ENCODE measurements at places on chromosomes 5 and 9.
A peak's percentile ranks its signal among the peaks of the same experiment; 100 is the strongest.

DNA sequence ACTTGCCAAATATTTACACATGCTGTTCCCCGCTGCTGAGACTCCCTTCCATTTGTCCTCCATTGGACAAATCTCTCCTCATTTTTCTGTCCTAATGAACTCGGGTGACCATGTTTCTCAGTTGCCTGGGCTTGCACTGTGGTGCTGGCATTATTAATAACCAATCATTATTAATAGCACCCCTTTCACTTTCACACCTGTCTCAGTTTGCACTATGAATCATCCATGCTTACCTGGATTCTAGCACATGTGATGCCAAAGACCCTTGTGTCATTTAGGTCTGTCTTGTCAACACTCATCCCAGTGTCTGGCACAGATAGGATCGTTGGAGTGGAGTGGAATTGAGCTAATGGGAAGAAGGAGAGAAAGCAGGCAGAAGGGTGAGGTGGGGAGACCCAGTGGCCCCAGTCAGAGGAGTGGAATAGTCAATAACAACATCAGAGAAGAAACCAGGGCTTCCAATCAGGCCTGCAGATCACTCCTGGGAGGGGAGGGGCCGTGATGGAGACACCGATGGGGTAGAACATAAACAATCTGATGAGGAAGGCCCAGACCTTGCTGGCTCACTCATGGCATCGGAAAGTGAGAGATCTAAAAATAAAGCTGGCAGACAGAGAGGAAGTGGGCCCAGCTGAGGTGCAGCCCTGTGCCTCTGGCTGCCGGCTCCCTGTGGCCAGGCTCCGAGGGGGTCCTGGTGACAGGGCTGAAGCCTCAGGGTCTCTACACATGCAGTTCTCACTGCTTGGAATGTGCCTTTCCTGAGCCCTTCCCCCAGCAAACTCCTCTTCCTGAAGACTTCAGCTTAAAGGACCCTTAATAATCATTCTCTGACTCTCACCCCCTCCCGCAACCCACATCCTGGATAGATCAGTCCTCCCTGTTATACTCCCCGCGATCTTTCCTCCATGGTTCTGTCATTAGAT lies 33.5 kb upstream of the CRB2 start:
- H3K4me1 ChIP-seq: no peaks in the 10 kb centered on the region
- H3K27ac ChIP-seq: no peak overlapping the region
- no peak overlapping the region for H3K4me3 ChIP-seq
- H3K36me3 ChIP-seq: no peaks in the 10 kb centered on the region
- DNase-seq: no peak

DNA sequence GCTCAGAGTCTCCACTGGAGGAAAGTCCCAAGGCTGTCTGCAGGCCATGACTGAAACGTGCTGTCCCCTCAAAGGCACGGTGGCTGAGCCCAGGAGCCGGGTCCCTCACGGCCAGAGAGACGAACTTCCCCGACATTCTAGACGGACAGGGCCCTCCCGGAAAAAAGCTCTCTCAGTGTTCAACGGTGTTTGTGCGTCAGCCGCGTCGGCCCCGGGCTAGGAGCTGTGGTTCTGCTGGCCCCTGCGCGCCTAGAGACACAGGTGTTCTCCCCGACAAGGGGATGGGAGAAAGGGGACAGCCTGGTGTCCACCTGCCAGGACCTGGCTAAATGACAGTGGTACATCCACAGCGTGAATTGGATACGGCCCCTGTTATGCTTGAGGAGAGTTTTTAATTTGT lies 5.8 kb upstream of the GPSM1 start:
- H3K27ac ChIP-seq: no peak overlapping the region
- DNase-seq: no peak
- no peak overlapping the region for H3K4me3 ChIP-seq
- no peaks in the 10 kb centered on the region for H3K27me3 ChIP-seq
- H3K36me3 ChIP-seq: no peaks in the 10 kb centered on the region

DNA sequence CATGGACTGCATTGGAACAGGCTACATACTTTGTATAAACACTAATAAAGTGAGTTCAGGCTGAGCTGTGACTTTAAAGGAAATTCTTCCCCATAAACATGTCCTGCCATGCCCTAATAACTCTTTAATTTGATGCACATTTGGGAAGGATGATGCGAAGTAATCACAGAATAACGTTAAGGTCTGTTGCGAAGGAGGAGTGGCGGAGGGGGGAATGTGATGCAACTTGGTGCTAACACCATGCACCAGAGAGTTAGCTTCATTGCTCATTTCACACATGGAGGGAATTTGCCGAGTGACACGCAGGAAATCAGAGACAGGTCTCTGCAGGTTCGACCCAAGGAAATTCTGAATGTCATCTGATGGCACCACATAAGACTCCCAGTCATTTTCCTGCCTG lies 32.9 kb downstream of the SLIT3 start:
- H3K27ac ChIP-seq: no peak overlapping the region
- no peaks in the 10 kb centered on the region for H3K27me3 ChIP-seq
- no peak for DNase-seq
- H3K36me3 ChIP-seq: no peaks in the 10 kb centered on the region

DNA sequence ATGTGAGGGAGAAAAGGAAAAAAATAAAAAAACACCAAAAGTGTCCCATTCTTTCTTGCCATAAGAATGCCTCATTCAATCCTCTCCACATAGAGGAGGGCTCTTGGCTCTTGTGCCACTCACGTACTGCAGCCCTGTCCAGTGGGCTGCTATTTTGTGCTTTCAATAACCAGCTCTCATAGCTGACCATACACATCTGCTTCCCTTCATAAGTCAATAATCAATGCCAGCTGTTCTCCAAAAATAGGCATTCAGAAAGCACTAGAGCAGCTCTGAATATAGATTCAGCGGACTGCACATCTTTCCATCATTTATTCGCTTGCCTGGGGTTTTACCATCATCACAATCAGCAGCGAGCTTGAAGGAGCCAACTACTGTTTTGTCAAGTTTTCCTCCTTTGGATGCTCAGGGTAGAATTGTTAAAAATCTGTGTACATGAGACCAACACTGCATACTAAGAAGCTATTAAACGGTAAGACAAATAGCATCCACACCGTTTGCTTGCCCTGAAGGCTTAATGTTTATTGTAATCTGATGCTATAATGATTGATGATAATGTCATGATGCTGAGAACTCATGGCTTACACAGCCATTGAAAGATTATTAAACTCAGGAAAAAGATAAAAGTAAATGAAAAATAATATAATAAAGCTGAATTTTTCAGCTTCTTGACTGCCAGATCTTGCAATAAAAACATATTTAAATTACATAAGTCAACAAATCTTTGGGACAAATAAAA lies 80.0 kb downstream of the OXCT1 start:
- no peaks in the 10 kb centered on the region for H3K27me3 ChIP-seq
- H3K4me3 ChIP-seq: no peak overlapping the region
- no peaks in the 10 kb centered on the region for H3K4me1 ChIP-seq
- no peaks in the 10 kb centered on the region for H3K36me3 ChIP-seq
- no peak for DNase-seq
- H3K27ac ChIP-seq: no peak overlapping the region

- no peak overlapping the region for H3K27ac ChIP-seq
- no peak for DNase-seq
- no peak overlapping the region for H3K4me3 ChIP-seq
- H3K36me3 ChIP-seq: no peaks in the 10 kb centered on the region
Observed at GRCh38 chr9:92607088-92607487, 62.8 kb downstream of the IPPK start.

DNA sequence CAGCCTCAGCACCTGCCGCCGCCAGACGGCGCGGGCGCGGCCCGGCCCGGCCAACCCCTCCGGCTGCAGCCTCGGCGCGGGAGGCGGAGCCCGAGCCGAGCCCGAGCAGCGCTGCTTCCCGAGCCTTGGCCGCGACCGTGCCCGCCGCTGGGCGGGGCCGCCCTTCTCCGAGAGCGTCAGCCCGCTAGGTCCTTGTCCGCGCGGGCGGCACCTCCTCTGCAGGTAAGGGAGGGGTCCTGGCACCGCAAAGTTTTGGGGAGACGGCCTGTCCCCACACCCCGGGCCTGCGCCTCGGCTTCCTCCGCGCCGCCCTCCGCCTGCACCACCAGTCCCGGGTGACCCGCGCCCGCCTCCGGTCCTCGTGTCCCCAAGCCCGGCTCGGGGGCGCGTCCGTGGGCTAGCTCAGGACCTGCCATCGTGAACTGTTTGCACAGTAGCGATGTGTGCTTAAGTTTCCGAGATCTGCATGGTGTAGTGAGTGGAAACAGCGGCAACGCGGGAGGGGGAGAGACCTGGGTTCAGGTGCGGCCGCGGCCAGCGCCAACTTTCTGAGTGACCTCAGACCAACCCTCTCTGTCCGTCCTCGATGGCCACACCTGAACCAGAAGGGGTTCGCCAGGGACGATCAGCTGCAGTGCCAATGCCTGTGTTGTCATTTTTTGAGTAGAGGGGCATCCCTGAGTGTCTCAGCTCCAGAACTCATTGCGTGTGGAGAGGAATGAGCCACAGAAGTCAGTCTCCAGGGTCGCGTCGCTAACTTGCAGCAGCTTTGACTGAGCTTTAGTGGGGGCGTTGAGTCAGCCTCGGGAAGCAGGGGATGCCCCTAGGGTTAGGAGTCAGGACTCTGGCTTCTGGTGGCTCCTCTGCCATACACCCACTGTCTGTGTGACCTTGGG lies at the start of gene FRMPD1:
FRMPD1 (plus strand) TSS at position 82 of the 896 bp plus-strand sequence. CDS start 41,688 bp downstream, outside the sequence.
- peaks cover 49% of the 10 kb centered on the region for H3K27me3 ChIP-seq
- peaks cover 8% of the 10 kb centered on the region for H3K4me1 ChIP-seq
- H3K27ac ChIP-seq: no peak within 1 kb of the TSS
- DNase-seq: no peak
- peak within 1 kb of the TSS; percentile 51 for H3K4me3 ChIP-seq

- no peaks in the 10 kb centered on the region for H3K36me3 ChIP-seq
- no peak overlapping the region for H3K4me3 ChIP-seq
- no peaks in the 10 kb centered on the region for H3K4me1 ChIP-seq
Observed at GRCh38 chr9:9950813-9951212, 662.0 kb downstream of the PTPRD start.

- no peak overlapping the region for H3K27ac ChIP-seq
- H3K4me3 ChIP-seq: no peak overlapping the region
- no peaks in the 10 kb centered on the region for H3K36me3 ChIP-seq
- H3K4me1 ChIP-seq: no peaks in the 10 kb centered on the region
- no peak for DNase-seq
Observed at GRCh38 chr5:81435023-81435422, 41.1 kb upstream of the ACOT12 start.

GRCh38 chr5:79020861-79021561 lies 35.9 kb upstream of the ARSB start:
- H3K4me3 ChIP-seq: no peak overlapping the region
- H3K27ac ChIP-seq: no peak overlapping the region
- 0 out of 2 replicates have a peak, but pooled peaks cover 3% of the 10 kb centered on the region for H3K4me1 ChIP-seq
- no peaks in the 10 kb centered on the region for H3K36me3 ChIP-seq

- peak overlapping the region; percentile 29 for H3K4me3 ChIP-seq
- no peak overlapping the region for H3K27ac ChIP-seq
- H3K4me1 ChIP-seq: no peaks in the 10 kb centered on the region
- DNase-seq: no peak
Observed at GRCh38 chr9:121598965-121599871, 52.2 kb upstream of the DAB2IP start.

DNA sequence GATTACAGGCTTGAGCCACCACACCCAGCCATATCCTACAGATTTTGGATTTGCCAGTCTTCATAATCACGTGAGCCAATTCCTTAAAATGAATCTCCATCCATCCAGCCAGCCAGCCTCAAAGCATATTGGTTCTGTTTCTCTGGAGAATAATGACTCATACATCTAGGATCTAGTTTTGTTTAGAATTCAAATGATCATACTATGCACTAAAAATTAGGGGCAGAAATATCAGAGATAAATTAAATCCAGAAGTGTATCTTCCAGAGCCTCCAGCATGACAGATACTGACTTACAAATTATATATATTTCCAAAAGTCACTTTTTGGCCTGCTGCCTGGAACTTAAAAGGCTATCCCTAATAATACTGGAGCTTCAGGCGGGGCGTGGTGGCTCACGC lies 119.1 kb upstream of the NR5A1 start:
- H3K27ac ChIP-seq: no peak overlapping the region
- no peak overlapping the region for H3K4me3 ChIP-seq
- H3K36me3 ChIP-seq: no peaks in the 10 kb centered on the region
- peaks cover 9% of the 10 kb centered on the region for H3K4me1 ChIP-seq

DNA sequence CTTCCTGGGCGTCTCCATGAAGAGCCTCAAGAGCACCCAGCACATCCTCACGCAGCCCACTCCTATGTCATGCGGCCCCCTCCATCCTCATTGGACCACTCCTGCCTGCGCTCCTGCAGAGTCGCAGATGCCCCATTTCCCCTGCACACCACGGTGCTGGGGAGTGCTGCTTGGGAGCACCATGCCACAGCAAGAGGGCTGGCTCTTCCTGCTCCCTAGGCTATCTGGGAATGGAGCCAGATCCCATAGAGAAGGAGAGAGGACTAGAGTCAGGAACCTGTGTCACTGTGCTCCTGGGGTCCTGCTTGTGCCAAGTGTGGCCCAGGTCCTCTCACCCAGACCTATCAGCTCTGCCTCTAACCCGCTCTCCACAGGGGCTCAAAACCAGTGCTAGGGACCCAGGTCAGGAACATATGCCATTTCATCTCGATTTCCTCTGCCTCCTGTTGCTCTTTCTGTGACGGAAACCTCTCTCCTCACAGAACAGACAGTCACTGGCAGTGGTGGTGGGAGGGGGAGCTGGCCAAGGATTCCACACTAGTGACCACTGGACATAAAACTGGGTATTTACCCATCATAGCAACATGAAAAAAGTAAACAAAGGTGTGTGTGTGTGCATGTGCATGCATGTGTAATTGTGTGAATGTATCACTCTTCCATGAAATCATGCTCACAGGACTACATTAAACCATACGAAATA lies 178.4 kb downstream of the TTLL11 start:
- no peaks in the 10 kb centered on the region for H3K4me1 ChIP-seq
- H3K36me3 ChIP-seq: no peaks in the 10 kb centered on the region
- no peak overlapping the region for H3K27ac ChIP-seq
- H3K27me3 ChIP-seq: no peaks in the 10 kb centered on the region

- no peaks in the 10 kb centered on the region for H3K4me1 ChIP-seq
- DNase-seq: no peak
- no peaks in the 10 kb centered on the region for H3K27me3 ChIP-seq
- no peak overlapping the region for H3K4me3 ChIP-seq
Observed at GRCh38 chr9:97830884-97831829, 21.9 kb upstream of the FOXE1 start.

Data from Panc1 (cell line).